Breast epithelium (tissue), 4 donors: ENCODE measurements at places on chromosomes 4 and X.

- peaks cover 38% of the 10 kb centered on the region for H3K27me3 ChIP-seq
- no peaks in the 10 kb centered on the region for H3K36me3 ChIP-seq
- H3K4me1 ChIP-seq = no peaks in the 10 kb centered on the region
- H3K4me3 ChIP-seq = peak overlapping the region; percentile 82
- no peak for DNase-seq
These were observed 13.9 kb upstream of the PRDM8 start for GRCh38 chr4:80183250-80184052.

- no peaks in the 10 kb centered on the region for H3K4me1 ChIP-seq
- H3K36me3 ChIP-seq = no peaks in the 10 kb centered on the region
- H3K27ac ChIP-seq = no peak overlapping the region
- H3K27me3 ChIP-seq = no peaks in the 10 kb centered on the region
- H3K4me3 ChIP-seq = no peak overlapping the region
These were observed 147.4 kb downstream of the LDB2 start for GRCh38 chr4:16750882-16751642.

DNA sequence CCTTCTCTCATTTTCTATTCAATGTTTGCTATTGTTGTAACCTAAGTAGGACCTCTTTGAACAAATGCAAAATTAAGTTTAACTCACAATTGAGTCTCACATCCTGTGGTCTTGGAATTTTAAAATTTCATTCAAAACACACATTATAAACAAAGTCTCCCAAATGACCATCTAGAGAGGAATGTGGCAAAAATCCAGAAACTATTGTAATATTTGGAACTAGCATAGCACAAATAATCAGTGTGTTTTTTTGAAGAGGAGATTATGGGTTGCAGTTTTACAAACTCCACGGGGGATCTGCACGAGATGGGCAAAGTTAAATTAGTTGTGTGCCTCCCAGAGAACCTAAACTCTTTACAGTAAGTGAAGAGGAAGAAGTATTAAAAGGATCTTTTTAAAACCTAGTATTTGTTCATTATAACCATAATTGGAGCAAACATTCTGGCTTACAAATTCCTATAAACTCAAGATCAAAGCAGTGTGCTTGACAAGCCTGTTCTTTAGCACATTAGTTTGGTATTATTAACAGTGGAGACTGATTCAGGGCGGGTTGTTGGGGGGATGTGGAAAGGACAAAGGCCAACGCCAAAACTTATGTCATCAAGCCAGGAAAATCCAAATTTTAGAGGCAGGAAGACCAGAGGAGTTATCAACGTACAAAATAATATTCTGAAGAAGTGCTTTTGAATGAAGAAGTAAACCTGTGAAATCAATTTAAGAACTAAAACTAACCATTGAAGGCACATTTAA, 22.4 kb upstream of the RBPJ start:
- no peaks in the 10 kb centered on the region for H3K36me3 ChIP-seq
- no peak overlapping the region for H3K4me3 ChIP-seq
- no peak for DNase-seq
- no peaks in the 10 kb centered on the region for H3K4me1 ChIP-seq

DNA sequence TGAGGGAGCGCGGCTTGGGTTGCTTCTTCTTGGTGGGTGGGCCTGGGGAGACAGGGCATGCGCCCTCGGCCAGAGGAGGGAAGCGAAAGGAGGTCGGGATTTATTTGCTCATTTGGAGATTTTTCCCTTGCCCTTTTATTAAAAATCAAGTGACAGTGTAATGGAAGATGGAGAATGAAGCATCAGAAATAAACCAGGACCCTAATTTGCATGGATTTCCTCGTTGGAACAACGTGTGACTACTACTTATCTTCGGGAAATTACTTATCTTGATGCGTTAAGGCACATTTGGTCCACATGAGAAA, 709 bp upstream of the CLOCK start:
- no peaks in the 10 kb centered on the region for H3K4me1 ChIP-seq
- no peaks in the 10 kb centered on the region for H3K36me3 ChIP-seq
- H3K4me3 ChIP-seq = peak overlapping the region; percentile 75
- peak overlapping the region; percentile 98 for H3K27ac ChIP-seq

- DNase-seq = no peak
- no peak overlapping the region for H3K27ac ChIP-seq
- no peak overlapping the region for H3K4me3 ChIP-seq
These were observed 1070.3 kb downstream of the STIM2 start for GRCh38 chr4:27930976-27931375.

- H3K4me1 ChIP-seq = no peaks in the 10 kb centered on the region
- no peaks in the 10 kb centered on the region for H3K27me3 ChIP-seq
These were observed 206.7 kb downstream of the RASL11B start for GRCh38 chr4:53068755-53069330.

GRCh38 chr4:73679836-73680235, 59.6 kb upstream of the RASSF6 start:
- DNase-seq = no peak
- H3K4me1 ChIP-seq = no peaks in the 10 kb centered on the region
- H3K27ac ChIP-seq = no peak overlapping the region
- no peak overlapping the region for H3K4me3 ChIP-seq
- H3K36me3 ChIP-seq = no peaks in the 10 kb centered on the region

DNA sequence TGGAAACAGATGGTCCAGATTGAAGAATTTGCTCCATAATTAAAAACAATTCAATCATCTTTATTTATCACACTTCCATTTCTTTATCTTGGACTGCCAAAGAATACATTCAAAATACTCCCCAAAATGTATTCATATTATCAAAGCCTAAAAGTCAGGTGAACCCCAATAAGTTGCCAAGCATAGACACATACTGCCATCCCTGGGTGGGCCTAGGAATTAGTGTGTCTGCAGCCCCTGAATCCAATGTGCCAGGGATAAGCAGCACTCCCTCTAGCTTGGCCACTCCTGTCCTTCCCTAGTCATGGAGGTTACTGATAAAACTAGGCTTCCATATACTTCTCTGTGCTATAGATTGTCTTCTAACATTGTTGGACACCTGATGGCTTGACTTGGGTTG, 199.9 kb downstream of the TENM3 start:
- no peak overlapping the region for H3K27ac ChIP-seq
- no peaks in the 10 kb centered on the region for H3K36me3 ChIP-seq
- no peaks in the 10 kb centered on the region for H3K27me3 ChIP-seq
- no peak overlapping the region for H3K4me3 ChIP-seq
- no peak for DNase-seq

- H3K27ac ChIP-seq = no peak overlapping the region
- H3K36me3 ChIP-seq = no peaks in the 10 kb centered on the region
- DNase-seq = no peak
These were observed 36.5 kb upstream of the LINC00632 start for GRCh38 chrX:140672840-140673731.

GRCh38 chr4:155891058-155891457, 12.4 kb upstream of the TDO2 start:
- no peak overlapping the region for H3K27ac ChIP-seq
- no peaks in the 10 kb centered on the region for H3K4me1 ChIP-seq
- H3K4me3 ChIP-seq = no peak overlapping the region
- no peaks in the 10 kb centered on the region for H3K27me3 ChIP-seq
- H3K36me3 ChIP-seq = no peaks in the 10 kb centered on the region
